Hippocampal formation (tissue), 2 donors: ENCODE measurements at places on chromosomes 7 and 10.

DNA sequence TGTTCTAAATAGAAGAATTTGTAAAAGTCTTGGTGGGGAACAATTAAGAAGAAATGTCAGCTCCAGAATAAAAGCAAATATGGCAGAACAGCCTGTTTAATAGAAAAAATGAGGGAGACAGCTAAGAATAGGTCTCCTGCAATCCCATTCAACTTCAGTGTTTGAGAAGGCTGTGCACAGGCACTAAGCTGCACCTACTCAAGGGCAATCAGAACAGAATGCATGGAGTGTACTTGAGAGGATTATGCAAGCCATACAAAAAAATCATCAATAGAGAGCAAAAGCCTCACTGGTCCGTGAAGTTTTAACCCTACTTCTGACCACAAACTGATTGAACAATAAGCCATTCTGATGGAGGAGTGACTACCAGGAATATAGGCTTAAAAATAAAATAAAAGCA lies 690.7 kb upstream of the PCDH15 start:
- DNase-seq: no peak

- no peak for DNase-seq
These were observed 94.1 kb downstream of the AOAH start for GRCh38 chr7:36630112-36630650.

DNA sequence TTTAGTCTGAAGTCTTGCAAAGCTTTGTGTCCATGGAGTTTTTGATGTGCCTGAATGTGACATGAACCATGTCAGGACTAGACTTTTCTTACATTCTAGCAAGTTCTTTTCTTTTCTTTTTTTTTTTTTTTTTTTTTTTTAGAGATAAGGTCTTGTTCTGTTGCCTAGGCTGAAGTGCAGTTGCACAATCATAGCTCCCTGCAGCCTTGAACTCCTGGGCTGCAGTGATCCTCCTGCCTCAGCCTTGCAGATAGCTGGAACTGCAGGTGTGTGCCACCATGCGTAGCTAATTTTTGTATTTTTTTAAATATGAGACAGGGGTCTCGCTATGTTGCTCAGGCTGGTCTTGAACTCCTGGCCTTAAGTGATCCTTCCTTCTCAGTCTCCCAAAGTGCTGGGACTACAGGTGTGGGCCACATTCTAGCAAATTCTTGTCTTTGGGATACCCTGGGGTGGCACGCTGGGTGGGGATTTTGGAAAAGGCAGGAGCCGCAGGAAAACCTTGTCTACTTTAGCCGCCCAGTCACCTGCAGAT lies 152.8 kb downstream of the SVIL start:
- no peak for DNase-seq

GRCh38 chr10:51800725-51801424 lies 101.5 kb upstream of the CSTF2T start:
- DNase-seq: peak; percentile 10

DNA sequence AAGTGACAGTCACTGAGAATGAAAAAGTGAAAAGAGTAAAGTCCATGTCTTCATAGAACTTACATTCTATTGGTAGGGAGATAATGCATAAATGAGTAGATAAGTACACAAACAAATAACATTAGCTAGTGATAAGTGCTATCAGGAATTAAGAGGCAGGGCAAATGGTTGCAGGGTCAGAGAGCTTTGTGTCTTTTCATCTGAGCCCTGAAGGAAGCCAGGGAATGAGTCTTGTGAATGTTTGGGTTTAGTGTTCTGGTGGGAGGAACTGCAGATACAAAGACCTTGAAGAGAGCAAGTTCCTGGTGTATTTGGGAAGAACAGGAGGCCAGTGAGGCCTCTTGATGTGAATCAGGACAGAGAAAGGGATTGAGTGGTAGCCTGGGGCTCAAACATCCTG lies 183.8 kb downstream of the CTTNBP2 start:
- no peak for DNase-seq

GRCh38 chr7:87564296-87564963 lies 36.3 kb downstream of the ABCB1 start:
- no peak for DNase-seq

DNA sequence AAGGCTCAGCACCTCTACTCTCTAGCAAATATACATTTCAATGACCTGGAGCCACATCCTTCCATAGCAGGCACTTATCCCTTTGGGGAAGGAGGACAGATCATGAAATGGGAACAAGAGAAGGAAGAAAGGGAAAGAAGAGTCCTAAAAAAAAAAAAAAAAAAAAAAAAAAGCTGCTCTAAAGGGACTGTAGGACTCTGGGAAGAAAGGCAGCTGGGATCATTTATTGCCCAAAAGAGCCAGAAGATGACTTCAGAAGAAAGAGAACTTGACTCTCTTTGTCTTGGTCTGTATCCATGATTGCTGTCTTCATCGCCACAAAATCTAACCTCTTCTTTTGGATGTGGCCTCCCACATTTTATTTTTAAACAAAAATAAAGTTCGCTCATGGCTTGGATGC lies 203.6 kb upstream of the CELF2 start:
- DNase-seq: no peak

GRCh38 chr7:12239806-12240205 lies 28.7 kb downstream of the TMEM106B start:
- no peak for DNase-seq

DNA sequence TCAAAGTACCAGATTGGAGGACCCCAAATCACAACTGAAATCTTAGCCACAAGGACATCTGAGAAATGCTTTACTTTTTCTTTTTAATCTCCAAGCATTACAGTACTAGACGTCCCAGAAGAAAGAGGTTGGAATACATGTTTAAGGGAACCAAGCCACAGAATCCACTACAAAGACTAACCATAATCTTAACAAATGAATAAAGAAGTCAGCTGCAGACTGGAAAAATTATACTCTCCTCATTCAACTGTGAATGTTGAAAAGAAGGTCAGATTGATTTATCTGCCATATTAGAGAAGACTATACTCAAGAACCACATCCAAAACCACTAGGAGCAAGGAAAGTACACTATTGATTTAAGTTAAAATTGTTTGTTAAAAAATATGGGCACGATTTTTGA lies 102.1 kb upstream of the ABCB5 start:
- DNase-seq: no peak

DNA sequence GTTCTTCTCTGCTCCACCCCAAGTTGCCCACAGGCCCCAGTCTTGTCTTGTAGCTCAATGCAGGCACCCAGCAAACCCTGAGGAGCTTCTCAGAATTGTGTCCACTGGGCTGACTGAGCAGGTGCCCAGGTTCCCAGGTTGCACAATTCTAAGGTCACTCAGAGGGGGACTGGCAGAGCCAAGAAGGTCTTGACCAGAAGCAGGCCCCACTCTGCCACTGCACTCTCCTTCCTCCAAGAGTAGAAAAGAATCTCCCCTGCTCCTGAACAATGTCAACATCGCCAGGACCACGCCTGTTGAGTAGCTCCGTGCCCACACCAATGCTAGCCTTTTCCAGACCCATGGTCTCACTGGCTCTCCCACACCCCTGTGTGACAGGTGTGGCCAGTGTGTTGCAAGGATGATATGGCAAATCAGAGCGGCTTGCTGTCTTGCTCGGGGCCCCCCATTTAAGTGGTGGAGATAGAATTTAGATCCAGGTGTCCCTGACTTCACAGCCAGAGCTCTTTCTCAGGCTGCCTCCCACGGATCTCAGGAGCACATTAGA lies 577 bp downstream of the LRRC18 start:
- DNase-seq: no peak

DNA sequence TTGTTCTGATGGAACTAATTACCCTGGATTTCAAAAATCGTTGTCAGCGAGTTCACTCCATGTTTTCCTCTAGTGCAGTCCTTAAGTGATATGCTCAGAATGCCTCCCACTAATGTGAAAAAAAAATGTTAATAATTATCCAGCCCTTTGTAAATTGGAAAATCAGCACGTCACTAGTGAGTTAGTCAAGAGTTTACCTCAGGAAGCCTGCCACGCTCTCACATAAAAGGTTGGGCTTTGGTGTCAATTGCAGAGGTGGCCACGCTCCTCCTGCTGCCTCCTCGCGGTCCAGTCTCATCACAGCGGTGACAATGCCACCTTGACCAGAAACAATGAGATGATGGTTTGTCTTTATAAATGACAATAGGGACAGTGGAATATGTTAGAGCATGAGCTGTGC lies 22.5 kb downstream of the UPP1 start:
- no peak for DNase-seq

DNA sequence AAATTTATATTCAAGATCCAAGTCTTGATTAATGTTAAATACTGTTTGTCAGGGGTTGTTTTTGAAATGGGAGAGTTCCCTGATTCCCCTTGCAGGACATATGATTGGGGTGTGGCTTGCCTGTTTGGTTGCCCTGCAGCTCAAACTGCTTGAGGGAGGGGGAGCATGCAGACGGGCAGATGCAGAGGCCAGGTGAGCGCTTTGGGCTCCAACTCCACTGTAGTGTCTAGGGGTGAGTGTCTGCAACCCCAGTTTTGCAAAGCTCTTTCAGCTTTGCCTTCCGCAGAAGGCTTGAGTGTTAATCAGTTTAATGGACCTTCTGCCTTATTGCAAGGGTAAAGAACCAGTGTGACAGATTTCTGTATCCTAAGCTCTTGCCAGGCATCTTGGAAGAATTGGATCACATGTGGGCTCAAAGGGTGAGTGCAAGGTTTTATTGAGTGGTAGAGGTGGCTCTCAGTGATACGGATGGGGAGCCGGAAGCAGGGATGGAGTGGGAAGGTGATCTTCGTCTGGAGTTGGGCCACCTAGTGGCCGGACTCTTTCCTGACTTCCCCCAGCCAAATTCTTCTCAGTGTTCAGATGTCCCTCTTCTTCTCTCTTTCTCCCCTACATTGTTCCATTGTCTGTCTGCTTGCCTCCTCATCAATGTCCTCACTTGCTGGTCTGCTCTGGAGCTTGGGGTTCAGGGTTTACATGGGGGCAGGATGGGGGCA lies 479.7 kb downstream of the ATRNL1 start:
- no peak for DNase-seq

- no peak for DNase-seq
These were observed 264.7 kb upstream of the YAE1 start for GRCh38 chr7:39301543-39301942.

DNA sequence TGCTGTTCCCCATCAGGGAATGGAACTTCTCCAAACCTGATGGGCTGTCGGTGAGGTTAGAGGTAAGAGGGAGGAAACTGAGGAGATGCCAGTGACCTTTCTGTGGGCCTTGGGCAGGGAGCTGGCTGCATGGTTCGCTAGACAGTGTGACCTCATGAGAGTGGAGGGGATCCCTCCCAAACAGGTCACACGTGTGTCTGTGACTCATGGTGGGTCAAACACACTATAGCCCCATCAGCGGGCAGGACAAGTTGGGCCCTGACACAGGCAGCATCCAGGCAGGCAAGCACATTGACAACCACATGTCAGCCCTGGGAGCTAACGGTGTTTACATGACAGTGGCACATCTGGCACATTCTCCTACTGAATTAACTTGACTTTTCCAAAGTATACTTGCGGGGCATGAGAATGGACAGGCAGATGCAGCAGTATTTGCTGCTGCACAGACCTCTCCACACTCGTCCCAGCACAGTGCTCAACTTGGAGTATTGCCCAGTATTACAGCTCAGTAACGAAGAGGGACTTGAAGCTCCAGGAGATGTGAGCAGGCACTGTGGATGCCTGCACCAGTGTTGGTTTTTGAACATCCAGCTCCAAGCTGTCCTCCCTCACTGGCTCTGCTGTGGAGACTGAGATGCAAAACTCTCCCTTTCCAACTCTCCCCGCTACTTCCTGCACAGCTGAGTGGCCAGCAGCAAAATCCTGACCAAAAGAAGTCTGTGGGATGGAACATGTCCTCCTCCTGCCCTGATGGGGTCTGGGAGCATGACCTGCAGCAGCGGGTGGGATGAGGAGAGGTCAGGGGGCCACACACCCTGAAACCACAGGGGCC lies 199.6 kb downstream of the WDR37 start:
- DNase-seq: no peak

GRCh38 chr7:44375926-44376342 lies 50.5 kb upstream of the CAMK2B start:
- no peak for DNase-seq

GRCh38 chr10:34382626-34383025 lies 432.5 kb downstream of the PARD3 start:
- no peak for DNase-seq

DNA sequence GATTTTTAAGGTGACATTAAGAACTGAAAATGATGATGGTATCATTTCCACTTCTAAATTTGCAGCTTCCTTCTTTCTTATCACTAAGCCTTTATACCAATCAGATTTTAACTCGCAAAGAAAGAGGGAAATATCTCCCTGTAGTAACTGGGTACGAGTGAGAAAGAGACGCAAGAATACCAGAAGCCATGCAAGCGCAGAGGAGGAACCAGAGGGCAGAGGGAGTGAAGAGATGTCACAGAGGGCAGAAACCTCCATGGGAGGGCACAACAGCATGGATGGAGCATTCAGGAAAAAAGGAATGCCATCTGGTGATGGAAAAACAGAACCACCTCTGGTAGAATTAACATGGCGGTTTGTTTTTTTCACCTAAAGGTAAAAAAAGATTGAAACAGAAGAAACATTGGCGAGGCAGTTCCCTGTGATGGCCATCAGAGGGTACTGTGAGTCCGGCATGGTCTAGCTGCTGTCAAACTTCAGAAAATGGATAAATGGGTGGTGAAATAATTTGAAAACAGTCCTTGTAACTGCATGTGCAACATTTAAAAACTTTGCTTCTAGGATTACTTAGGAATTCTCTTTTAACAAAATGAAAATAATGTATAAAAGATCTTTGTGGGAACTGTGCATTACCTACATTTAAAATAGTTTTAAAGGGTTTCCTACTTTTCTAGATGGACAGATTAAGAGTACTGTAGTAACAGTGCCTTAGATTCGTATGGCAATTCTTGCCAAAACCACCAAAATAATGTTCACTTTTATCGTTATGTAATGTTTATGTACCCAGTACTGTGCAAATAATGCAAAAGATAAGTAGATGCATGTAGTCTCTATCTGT lies 91.8 kb downstream of the ARHGAP12 start:
- no peak for DNase-seq

GRCh38 chr7:148697256-148698006 lies 1.3 kb upstream of the CUL1 start:
- no peak for DNase-seq

- no peak for DNase-seq
These were observed 76.9 kb downstream of the ELMO1 start for GRCh38 chr7:37371755-37372154.

GRCh38 chr10:90674928-90675327 lies 182.9 kb downstream of the HTR7 start:
- no peak for DNase-seq
